ENCODE measurements at places on chromosomes 5 and 9.

DNA sequence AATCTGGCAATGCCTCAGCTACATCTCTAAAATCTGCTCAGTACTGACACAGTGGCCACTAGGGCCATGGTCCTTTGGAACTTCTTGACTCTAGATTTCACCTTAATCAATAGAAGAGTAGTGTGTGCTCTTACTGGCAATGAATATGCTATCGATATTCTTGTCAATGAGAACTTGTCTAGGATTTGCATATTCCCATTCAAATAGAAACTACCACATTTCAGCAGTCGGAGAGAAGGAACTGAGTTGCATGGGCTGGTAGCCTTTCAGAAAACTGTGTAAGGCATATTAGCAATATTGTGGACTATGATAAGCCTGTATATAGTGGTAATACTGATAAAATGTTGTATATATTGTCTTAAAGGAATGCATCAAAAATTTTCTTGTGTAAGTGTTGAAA, 45.3 kb upstream of the NAA35 start:
- DNase-seq, result no peak

GRCh38 chr9:35972093-35972492, 14.1 kb upstream of the OR2S2 start:
- DNase-seq, result no peak

- DNase-seq, result no peak
These were observed 185.8 kb upstream of the ELAVL2 start for GRCh38 chr9:24011881-24012280.

- no peak for DNase-seq
These were observed 64.9 kb downstream of the PDE4D start for GRCh38 chr5:59828623-59829022.

- no peak for DNase-seq
These were observed 90.1 kb upstream of the FAM169A start for GRCh38 chr5:74956278-74956677.

- no peak for DNase-seq
These were observed 11.2 kb downstream of the CCNI2 start for GRCh38 chr5:132758451-132758850.

DNA sequence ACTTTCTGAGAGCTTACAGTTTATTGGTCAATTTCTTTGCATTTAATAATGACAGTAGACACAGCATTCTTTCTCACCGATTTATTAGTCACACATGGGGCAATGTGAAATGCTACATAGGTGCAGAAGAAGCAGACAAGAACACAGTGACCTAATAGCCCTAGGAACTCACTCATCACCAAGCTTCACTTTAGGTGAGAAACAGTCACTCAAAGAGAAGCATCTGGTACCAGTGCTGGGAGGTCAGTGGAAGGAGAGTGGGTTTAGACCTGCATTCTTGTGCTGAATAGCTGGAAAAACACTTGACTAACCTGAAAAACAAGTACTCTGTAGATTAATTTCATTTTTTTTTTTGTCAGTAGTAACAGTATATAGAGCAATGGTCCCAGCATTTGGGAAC, 179.6 kb downstream of the GRIA1 start:
- DNase-seq, result no peak

DNA sequence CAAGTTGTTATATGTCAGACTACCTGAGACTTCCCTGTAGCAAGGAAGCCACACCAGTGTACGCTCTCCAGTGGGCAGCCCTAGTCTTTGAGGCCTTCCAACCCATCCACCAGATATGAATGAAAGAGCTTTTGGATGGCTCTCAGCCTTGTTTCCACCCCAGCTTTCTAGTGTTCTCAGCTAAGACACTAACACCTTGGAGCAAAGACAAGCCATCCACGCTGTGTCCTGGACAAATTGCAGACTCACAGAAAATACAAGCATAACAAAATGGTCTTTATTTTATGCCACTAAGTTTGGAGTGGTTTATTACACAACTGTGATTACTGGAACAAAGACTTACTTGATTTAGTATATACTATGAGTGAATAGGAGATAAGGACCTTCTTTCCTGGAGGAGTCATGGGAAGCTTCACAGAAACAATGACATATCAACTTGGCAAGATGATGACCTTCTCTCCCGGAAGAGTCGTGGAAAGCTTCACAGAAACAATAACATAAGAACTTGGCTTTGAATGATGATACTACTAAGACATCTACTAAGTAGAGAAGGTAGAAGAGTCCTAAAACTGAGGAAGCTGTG, 134.0 kb upstream of the VCAN start:
- DNase-seq, result no peak

DNA sequence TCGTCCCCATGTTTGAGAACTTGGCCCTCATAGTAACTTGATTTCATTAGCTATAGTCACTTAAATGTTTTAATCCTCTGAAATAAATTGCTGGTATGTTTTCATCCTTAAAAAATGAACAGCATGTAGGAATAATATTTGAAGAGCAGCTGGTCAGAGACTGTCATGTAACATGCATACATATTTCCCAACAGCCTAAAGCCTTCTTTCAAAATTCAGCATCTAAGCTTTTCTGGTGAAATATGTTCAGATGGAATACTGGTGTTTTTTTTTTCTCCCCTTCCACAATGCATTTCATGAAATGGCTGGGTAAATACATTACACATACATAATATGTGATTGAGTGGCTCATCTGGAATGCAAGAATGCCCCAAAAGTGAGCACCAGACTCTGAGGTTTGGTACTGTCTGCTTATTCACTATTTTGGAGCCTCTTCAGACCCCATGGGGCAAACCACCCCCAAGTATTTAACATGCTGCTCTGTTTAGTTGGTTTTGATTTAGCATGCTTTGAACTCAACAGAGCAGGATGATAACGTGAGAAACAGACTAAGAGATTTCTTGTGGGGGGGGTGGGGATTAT, 94.0 kb downstream of the SMARCA2 start:
- DNase-seq, result no peak

DNA sequence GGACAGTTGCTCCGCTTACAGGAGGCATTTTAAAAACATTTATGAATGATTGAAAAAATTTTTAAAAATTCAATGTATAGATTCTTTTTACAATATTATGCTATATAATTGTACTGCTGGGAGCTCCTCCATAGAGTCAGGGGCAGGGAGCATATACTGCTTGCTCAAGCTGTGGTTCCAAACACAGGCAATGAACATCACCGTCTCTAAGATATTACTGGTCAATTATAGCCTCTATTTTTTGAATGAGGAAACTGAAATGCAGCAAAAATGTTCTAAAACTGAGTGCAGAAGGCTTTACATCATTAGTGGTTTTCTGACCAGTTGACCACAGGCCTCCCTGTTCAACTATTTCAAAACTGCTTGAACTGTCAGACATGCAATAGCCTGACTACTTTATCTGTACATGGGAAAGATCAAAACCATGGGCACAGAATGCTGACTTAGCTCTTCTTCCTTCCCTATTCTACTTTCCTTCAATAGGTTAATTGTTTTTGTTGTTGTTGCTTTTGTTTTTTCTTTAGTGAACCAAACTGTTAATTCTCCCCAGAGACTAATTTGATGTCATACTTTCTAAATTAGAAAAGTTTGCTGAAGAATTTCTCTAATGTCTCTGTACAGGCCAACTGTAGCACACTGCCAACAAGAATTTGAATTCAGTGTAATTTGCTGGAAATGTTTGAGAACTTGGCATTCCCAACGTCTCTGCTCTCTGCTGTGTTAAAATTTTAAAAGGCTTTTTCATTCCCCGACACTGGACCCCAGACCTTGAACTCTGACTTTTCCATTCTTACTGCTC, 107.6 kb upstream of the MPDZ start:
- DNase-seq, result no peak

GRCh38 chr5:150186137-150186536, 3.7 kb upstream of the SLC6A7 start:
- no peak for DNase-seq

DNA sequence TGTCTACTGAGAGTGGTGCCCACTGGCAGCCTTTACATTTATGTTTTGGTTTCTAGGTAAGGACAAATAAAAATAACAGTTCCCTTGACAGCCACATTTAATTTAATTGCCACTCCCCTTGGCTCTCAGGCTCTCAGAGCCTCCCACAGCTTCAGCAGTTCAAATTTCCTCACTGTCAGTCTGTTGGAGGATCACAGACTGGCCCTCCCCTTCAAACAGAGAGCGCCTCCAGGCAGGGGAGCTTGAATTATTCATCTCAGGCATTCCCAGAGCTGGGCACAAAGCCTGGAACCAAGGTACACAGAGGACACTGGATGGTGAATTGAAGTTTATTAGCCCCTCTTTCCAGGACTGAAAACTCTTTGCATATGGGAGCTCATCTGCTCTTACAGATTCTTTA, 407.7 kb downstream of the SPOCK1 start:
- DNase-seq, result no peak

DNA sequence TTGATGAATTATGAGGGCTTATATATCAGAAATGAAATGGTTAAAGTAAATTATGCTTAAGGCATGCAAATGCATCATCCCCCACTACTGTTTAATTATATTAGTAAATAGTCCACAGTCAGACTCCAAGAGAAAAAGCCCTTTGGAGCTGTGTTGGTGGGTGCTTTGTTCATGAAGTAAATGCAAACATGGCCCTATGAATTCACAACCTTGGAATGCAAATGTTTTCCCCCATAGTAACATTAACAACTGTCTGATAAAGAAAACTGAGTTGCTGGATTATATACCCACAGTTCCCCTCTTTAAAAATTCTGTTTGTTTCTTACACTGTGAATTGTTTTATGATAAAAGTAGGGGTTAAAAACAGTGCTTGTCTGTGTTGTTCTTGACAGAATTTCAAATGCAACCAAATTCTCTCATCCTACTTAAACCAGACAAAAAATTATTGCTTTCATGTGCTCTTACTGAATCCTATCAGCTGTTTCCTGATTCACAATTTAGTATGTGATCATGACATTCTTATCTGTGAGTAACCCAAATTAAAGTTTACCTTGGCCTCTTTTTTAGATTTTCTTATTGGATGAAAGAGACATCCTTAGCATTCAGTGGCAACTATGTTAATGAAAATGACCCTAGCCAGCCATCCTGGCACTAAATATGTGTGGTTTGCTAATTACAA, 48.5 kb upstream of the SNCAIP start:
- DNase-seq, result no peak

GRCh38 chr9:126818482-126818881, 13.6 kb downstream of the ZBTB43 start:
- DNase-seq, result no peak

- no peak for DNase-seq
These were observed 50.5 kb upstream of the OLFM1 start for GRCh38 chr9:135036861-135037465.

DNA sequence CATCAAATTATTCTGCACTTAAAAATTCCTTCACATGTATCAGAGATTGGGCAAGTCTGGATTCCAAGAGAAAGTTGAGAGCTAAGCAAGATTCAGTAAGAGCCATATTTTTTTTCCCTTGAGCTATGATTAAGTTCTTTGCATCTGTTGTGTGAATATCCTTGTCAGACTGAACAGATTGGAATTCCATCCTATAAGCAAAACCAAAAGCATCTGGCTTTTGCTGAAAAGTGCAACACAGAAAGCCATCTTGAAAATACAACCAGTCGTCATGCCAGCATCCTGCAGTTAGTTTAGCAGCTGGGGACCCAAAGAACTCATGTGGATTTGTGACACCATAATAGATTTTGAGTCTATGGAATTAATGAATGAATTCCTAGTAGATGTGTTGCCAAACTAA, 316.9 kb downstream of the MTRR start:
- DNase-seq, result no peak

GRCh38 chr5:55344392-55344992, 36.7 kb downstream of the MTREX start:
- no peak for DNase-seq

DNA sequence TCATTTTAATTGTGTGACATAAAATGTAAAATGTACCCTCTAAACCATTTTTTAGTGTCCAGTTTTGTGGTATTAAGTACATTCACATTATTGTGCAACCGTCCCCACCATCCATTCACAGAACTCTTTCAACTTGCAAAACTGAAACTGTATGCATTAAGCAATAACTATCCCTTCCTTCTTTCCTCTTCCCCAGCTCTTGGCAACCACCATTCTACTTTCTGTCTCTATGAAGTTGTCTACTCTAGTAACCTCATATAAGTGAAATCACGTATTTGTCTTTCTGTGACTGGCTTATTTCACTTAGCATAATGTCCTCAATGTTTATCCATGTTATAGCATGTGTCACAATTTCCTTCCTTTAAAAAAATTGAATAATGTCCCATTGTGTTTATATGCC, 142.4 kb downstream of the C9orf152 start:
- no peak for DNase-seq

GRCh38 chr5:77224672-77225355, 14.3 kb downstream of the PDE8B start:
- no peak for DNase-seq

- no peak for DNase-seq
These were observed 66.2 kb downstream of the CDC42SE2 start for GRCh38 chr5:131330031-131330430.

DNA sequence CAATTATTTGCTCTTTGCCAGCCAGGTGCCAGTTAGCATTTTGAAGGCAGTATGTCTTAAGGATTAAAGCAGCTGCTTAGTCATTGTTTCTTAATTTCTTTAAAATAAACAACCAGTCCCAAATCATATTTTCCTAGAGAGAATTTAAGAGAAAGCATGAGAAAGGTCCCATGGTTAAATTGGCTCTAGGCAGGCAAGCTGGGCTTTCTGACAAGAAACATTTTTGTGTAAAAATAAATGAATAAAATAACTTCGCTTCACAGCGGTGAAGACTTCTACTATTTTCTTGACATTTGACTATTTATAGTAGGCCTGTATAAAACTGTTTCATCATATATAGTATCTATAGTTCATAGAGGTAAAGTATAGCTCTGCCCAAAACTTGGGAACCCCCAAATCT, 617.7 kb upstream of the C9orf72 start:
- DNase-seq, result no peak

DNA sequence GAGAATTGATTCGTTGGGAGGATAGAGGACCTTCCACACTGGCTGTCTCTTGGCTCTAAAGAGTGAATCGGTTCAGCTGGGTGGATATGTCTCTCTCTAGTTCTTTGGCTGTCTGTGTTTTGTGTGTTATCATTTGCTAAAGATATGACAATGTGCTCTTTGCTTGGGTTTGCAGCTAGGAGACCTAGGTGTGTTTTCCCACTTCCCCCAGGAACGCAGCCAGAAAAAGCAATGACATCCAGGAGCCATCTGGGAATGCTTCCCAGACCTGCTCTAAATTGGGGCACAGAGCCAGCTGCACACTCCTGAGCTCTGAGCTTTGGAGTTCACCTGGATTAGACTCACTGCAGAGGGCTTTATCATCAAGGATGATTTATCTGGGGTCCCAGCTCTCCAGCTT, 12.8 kb upstream of the PDZD2 start:
- no peak for DNase-seq

DNA sequence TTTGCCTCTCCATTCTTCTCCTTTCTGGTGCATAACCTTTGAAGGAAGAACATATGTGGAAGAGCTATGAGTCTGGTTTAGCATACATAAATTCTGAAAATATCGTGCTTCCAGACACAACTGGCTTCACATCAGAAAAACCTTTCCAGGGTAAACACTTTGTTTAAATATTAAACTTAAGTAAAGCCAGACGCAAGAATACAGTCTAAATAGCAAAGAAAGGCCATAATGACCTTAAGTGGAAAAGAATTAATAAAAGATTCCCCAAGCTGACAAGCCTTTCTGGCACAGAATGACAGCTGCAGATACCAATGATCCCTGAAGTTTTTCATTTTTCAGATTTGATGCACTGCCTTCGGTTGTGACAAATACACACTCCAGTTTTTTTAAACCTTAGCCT, 13.5 kb upstream of the TSSK1B start:
- no peak for DNase-seq
